ENCODE measurements at places on chromosomes 12 and 14.
A peak's percentile ranks its signal among the peaks of the same experiment; 100 is the strongest.

DNA sequence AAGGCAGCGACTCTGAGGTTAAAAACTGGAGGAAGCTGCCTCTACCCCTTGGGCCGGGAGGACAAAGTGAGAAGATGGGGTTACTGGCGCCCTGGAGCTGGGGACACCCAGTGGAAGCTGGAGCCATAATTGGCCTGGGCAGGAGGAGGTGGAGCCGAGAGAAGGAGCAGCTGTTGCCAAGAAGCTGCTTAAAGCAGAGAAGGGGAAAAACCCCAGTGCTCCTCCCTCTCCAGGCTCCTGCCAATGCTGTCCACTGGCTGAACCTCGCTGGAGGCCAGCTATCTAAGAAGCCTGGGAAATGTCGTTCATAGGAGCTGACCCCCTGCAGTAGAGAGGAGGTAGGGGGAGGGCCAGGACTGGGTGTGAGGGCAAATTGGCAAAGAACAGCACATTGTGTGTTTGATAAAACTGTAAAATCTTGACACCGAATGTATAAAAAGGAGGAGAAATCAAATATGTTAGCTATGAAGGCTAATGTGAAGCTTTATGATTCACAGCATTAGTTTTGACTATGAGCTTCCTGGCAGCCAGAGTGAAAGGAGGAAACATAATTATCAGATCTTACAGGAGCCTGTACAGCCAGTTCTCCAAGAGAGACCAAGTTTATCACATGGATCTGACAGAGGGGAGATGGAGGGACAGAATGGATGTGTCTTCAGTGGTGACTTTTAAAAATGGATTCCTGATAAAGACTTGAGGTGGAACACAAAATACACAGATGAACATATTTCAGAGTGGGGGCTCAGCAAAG lies 9.5 kb downstream of the HHIPL1 start:
- no peak for DNase-seq

DNA sequence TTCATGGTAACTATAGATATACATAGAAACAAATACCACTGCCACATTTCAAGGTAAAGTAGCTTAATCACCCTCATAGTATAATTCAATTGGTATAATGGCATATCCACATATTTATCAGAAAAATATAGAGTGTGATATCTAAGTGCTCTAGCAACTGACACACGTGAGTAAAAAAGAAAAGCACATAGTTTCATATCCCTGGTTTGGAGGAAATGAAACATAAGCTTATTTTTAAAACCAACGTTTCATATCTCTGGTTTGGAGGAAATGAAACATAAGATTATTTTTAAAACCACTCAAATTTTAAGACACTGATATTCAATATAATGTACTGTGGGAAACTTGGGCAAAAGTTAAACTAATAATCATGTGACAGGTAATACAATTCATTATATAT lies 2.1 kb downstream of the OR6C70 start:
- no peak for DNase-seq

- DNase-seq, result no peak
Observed at GRCh38 chr14:71238835-71239234, 331.6 kb downstream of the PCNX1 start.

GRCh38 chr12:98227162-98227561 lies 288.2 kb upstream of the TMPO start:
- no peak for DNase-seq

- DNase-seq, result no peak
Observed at GRCh38 chr12:118038137-118038536, 21.6 kb downstream of the RFC5 start.

DNA sequence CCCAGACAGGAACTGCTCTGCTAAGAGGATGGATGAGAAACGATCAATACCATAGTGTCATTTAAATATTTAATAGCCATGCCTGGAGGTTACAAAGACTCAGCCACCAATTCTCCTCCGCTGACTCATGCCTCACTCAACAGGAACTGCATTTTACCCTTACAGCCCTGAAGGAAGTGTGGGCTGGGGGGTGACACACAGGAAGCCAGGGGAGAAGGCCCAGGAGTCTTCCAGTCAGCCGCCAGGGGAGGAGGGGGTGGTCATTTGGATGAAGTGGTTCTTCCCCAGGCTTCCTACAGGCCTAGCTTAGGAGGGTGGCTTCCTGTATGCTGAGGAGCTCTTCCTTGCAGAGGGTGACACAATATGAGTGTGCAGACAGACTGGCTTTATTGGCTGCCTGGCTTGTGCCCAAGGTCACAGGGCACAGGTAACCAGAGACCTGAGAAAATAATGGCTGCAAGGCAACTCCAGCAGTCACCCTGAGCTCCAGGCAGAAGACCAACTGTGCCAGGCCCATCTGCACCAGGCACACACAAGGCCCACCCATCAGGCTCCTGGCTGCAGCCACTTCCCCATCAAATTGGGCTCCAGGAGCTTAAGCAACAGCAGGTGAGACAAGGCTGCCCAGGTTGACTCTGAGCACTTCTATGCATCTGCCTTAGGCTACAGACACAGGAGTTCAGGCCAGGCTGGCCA lies 30.6 kb upstream of the RPLP0 start:
- DNase-seq, result no peak

GRCh38 chr12:22755629-22756028 lies 130.7 kb downstream of the ETNK1 start:
- no peak for DNase-seq

DNA sequence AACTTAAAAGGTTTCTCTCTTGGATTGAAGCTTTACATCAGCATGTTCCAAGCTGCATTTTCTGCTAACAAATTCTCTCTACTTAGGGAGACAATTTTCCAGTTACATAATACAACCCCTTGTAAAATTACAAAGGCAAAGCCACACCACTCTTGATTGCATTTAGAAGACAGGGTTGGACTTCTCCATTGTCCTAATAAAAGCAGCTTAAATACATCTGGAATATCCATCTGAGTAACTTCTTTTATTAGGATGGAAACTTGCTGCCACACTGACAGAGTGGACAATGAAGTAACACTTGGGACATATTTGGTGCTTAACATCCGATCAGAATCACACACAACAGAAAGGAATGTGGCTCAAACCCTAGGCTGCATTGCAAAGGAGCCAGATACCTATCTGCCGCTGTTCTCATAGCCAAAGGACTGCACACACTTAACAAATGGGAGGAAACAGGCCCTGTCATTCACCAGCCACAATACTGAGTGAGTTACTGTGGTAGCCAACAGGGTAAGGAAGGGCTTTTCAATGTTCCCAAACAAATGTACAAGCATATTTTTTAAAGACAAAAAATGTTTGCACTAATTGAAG lies 157.2 kb downstream of the PAX9 start:
- no peak for DNase-seq

DNA sequence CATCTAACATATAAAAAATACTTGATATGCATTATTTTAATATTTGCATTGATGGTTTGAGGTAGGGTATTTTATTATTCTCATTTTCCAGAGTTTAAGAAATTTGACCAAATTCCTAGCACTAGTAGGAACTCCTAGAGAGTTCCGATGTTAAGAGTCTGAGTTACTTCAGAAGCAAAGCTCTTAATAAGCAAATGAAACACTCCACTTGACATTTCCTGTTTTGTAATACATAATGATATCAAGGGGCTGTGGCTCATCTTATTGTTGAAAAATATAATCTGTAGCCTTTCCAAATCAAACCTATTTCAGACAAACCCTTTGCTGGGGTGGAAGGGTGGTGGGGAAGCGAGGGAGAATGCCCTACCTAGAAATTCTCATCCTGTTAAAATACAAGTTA lies 355.5 kb downstream of the DIO2 start:
- no peak for DNase-seq

DNA sequence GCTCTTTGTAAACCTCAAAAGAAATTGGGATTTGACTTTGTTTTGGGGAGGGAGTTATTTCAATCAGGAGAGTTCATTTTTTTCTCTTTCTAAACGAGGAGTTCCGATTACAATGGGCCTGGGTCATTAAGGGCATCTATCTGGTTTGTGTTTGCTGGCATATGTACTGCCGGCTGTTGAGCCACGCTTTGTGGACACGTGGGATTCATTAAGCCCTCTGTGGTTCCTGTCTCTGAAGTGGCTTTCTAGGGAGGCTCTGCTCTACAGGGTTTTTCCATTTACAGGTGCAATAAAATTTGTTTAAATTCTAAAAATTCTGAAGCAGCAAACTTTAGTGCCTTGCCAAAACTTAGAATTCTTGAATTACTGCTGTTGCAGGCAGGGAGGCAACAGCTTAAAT lies 57.9 kb downstream of the GNS start:
- no peak for DNase-seq

DNA sequence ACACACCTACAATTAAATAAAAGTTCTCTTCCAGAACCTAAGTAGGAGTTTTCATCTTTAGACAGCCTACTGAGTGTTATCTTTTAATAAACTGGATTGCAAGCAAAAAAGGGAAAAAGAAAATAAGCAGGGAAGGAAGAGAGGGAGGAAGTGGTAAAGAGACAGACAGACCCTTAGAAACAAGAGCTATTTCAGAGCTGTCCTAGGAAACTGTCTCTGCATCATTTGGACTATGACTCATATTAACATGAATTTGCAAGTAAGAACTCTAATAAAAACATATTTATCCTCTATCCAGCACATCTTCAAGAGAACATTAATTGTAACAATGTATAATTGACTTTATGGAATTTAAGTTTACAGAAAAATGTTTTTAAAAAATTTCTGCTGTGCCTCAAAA lies 438.8 kb upstream of the USP15 start:
- no peak for DNase-seq

DNA sequence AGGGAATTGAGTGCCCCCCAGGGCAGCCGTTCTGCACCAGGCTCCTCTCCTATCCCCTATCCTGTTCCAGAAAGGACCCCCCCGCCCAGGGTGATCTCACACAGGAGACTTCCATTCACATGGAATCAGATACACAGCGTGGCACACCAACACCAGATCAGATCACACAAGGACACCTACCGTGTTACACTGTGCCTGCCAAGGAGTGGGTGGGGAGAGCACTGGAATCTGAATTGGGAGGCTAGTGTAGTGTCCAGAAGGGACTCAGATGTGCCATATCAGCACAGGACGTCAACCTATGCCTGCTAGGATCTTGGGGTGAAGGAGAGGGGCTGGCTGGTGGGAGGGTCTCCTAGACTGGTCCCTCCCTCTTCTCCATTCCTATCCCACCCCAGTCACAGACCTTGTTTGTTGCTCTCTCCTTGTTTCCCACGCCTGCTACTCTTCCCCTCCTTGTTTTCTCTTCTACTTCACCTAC lies 2.3 kb downstream of the PTMS start:
- no peak for DNase-seq

- DNase-seq, result no peak
Observed at GRCh38 chr14:73787486-73788316, 63.9 kb upstream of the PTGR2 start.

GRCh38 chr12:30806989-30807694 lies 52.4 kb upstream of the CAPRIN2 start:
- DNase-seq, result peak; percentile 45

GRCh38 chr12:102513739-102514138 lies 33.4 kb upstream of the IGF1 start:
- DNase-seq, result no peak

GRCh38 chr14:91041450-91041849 lies 19.0 kb downstream of the RPS6KA5 start:
- peak; percentile 23 for DNase-seq

- no peak for DNase-seq
Observed at GRCh38 chr12:49314811-49315210, 8.2 kb upstream of the TROAP start.

- DNase-seq, result no peak
Observed at GRCh38 chr12:42677461-42677860, 87.9 kb upstream of the PRICKLE1 start.

DNA sequence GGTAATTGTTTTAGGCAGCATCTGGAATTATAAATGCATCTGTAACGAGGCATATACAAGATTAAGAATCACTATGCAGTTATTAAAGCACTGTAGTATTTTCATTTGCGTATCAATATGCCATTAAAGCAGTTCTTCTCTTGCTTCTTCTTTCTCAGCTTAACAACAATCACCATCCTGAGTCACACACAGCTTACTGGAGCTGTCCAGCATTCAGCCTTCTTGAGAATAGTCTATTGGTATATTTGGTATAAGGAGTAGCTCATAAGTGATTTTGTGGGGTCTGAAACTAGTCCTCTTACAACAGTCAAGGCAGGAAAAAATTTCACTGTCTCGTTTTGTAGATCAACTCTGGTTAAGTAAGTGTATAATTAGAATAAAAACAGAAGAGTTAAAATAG lies 523.0 kb upstream of the FOXG1 start:
- DNase-seq, result no peak

DNA sequence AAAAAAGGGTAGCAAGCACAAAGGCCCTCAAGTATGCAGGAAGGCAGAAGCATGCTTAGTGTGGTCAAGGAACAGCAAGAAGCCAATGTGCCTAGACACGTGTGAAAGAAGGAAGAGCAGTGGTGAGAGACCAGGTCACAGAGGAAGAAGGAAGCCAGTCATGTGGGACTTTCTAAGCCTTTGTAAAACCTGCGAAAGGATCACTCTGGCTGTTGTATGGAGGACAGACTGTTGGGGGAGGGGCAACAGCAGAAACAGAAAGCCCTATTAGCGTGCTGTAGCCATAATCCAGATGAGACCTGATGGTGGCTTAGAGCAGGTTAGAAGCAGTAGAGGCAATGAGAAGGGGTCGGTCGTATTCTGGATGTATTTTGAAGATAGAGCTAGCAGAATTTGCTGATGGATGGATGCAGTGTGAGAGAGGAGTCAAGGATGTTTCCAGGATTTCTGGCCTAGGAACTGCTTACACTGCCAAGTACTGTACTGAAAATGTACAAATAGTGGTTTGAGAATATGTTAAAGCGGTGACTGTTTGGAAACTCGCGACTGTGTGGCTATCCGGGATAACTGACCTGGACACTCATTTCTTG lies 5.7 kb upstream of the MLF2 start:
- no peak for DNase-seq

DNA sequence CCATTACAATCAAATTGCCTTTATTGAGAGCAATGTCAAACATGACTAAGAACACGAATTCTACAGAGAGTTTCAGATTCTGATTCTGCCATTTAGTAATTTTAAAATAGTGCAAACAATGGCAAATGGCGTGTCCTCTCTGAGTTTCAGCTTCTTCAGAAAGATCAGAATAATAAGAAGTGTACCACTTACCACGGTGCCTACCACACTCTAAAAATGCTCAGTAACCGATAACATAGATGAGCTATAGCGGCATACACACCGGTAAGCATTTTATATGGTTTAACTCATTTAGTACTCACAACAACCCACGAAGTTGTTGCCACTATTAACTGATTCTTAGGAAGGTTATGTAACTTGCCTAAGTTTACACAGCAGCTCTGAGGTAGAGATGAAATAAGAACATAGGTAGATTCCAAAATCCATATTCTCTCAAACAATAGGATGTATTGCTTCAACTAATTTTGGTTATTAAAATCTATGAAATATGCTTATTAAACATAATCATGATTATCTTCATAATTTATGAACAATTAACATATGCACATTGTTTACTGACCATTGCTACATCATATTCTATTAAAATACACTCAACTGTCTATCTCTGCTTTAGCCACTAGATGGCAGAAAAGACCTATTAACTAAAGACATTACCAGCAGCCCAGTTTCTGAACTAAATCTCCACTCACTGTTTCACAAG lies 38.3 kb downstream of the SLC6A15 start:
- no peak for DNase-seq

Data from NCI-H2081 treated with DMSO at 0.1 percent for 48 hours (cell line).